ENCODE measurements at places on chromosomes 4 and X.
A peak's percentile ranks its signal among the peaks of the same experiment; 100 is the strongest.

DNA sequence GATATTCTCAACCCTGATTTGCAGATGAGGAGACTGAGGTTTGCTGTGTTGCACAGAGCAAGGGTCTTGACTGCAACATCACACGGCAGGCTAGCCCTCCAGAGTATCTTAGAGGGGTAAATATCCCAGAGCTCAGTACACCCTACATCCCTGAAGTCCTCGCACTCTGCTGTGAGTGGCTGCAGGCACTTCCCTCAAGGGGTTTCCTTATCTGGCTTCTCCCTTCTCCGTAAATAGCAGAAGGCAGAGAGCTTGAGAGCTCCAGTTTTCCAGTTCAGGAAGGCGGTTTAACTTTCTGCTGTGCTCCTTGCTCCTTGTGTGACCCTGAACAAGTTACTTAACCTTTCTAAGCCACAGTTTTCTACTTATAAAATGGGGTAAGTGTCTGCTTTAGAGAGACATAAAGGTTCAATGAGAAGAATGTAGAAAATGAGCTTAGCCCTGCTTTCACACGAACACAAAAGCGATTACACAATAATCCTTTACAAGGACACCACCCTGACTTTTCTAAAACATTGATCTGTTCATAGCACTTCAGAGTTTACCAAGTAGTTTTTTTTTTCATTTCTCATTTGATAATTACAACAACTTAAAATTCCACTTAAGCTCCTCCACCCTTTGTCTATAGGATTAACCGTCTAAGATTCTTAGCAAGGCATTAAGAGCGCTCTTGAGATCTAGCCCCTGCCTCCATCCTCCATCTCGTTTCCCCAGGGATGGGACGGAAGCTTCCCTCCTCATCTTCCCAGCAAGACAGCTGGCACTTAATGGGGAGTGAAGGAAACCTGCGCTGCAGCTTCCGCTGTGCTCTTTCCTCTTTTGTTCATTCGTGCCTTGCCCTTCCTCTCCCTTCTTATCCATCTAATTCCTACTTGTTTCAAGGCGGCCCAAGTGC lies 68.4 kb downstream of the TAPT1 start:
- no peak for DNase-seq

DNA sequence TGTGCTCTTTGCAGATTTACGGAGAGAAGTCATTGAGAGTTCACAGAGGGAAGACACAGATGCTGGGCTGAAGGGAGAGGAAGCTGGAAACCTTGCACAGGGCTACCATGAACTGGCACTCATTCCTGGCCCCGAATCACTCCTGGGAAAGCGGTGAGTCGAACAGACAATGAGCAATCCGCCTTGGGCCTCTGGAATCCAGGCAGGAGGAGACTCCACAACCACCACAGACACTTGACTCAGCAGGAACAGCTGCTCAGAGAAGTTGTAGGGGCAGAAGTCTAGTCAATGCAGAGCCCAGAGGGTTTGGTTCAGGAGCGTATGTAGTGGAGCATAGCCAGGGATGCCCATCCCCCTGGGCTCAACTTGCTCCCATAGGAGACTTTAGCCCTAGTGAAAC lies 62.8 kb upstream of the GRIA3 start:
- no peak for DNase-seq

DNA sequence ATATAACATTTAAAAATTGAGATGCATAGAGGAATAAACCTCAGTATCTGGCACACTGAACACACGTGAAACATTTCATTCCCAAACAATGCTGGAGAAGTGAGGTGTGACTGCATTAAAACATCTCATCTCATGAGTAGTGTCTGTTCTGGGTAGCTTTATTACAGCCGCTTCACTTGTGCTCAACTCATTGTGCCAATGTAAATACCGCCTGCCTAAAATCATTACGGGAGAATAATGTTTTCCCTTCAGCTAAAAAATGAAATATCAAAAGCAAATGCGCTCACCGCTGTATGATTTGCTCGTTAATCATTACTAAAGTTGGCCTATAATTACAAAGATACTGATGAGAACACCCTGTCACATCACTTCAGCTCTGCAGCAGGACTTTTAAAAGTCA lies 110.2 kb upstream of the PRPS2 start:
- no peak for DNase-seq

DNA sequence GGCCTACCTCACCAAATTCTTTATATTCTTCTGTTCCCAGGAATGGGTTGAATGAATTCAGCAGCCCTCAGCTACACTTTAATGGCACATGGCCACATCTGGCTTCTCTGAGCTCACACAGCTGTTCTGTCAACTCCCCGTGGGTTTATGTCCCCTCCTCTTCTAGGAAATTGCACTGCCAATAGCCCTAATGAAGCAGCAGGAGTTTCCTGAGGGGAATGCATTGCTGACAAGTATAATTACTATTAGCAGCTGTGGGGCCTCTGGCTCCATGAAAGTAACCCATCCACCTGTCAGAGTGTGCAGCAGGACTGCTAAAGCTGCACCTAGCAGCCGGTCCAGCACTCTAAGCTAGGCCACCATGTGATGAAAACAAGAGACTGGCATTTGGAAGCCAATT lies 50.3 kb downstream of the FTHL17 start:
- DNase-seq: no peak

DNA sequence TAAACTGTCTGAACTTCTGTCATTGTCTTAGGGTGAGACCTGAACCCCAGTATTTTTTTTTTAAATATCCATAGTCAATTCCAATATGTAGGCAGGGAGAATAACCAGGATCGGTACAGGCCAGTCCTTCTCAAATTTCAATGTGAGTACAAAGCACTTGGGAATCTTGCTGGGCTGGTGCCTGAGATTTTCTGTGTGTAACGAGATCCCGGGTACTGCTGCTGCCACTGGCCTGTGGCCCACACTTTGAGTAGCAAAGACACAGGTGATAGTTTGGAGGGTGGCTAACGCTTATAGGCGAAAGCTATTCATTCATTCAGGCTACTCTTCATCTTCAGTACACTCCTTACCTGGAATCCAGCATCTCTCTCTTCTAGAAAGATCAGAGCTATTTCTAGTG lies 923.6 kb upstream of the TENM3 start:
- no peak for DNase-seq

- DNase-seq: no peak
These were observed 133.5 kb upstream of the NUDT6 start for GRCh38 chr4:123055943-123056342.

GRCh38 chrX:18351784-18352183 lies 2.7 kb downstream of the SCML2 start:
- DNase-seq: no peak

DNA sequence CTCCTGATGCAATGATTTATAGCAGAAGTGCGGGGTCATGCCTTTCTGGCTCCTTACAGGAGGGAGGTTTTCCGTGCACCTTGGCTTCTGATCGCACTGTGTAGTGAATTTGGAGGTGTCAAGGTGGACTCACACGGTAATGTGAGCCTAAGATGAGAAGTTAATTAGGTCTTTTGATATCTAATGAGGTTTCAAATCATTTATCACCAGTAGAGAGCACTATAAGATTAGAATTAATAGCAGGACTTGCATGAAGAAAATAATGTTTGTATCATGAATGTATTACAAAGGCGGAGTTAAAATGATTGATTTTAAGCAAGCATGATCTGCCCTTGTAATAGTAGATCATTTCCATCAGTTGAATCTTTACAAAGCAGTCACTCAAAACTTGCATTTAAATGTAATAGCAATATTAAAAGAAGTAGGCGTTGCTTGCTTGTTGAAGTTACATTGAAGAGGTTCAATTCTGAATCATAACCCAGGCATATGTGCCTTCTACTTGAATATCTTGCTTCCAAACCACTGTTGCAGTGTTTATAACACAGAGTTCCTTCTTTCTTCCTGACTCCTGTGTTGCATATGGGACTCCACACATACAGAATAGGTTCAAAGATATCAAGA lies 152.1 kb downstream of the FMR1NB start:
- peak; percentile 2 for DNase-seq

GRCh38 chrX:150200820-150201287 lies 162.3 kb upstream of the MAMLD1 start:
- DNase-seq: peak; percentile 53

GRCh38 chr4:47915378-47915777 lies 995 bp upstream of the NFXL1 start:
- no peak for DNase-seq

DNA sequence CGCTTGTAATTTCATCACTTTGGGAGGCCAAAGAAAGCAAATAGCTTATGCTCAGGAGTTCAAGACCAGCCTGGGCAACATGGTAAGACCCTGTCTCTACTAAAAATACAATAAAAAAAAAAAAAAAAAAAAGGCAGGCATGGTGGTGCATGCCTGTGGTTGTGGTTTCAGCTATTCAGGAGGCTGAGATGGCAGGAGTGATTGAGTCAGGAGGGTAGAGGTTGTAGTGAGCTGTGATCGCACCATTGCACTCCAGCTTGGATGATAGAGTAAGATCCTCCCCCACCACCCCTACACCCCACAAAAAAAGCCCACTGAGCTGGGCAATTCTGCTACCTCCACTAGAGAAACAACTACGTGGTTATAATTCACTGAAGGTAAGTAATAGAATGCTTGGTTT lies 118.8 kb upstream of the PCDH18 start:
- DNase-seq: no peak

- no peak for DNase-seq
These were observed 235.6 kb downstream of the AFAP1 start for GRCh38 chr4:7704091-7704490.

- no peak for DNase-seq
These were observed 532.0 kb upstream of the SPANXN1 start for GRCh38 chrX:144715337-144715736.

DNA sequence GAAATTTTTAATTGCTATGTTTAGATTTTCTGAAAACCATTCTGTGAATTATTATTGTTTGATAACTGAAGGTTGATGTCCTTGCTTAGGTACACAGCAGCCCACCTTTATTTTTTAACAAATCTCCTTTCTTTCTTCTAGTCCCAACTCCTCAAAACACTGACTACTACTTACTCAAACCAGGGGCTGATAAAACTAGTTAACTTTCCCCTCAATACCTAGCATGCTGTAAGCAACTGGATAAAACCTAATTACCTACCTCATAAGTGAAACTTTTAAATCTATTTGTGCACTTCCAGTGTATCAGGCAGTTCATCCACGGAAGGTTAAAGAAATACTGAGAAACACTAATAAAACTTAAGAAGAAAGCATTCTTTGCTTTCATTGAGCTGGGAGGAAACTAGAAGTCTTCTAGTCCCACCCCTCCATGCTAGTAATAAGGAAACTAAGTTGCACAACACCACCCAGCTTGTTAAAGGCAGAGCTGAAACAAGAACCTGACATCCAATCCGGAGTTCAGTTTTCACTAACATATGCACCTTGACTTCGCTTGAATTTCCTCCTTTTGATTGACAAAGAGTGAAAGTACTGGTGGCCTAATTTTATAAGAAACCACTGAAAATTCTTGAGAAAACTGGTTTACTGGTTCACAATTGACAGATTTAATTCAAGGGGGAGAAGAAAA lies 180.2 kb upstream of the TET2 start:
- DNase-seq: peak; percentile 37

DNA sequence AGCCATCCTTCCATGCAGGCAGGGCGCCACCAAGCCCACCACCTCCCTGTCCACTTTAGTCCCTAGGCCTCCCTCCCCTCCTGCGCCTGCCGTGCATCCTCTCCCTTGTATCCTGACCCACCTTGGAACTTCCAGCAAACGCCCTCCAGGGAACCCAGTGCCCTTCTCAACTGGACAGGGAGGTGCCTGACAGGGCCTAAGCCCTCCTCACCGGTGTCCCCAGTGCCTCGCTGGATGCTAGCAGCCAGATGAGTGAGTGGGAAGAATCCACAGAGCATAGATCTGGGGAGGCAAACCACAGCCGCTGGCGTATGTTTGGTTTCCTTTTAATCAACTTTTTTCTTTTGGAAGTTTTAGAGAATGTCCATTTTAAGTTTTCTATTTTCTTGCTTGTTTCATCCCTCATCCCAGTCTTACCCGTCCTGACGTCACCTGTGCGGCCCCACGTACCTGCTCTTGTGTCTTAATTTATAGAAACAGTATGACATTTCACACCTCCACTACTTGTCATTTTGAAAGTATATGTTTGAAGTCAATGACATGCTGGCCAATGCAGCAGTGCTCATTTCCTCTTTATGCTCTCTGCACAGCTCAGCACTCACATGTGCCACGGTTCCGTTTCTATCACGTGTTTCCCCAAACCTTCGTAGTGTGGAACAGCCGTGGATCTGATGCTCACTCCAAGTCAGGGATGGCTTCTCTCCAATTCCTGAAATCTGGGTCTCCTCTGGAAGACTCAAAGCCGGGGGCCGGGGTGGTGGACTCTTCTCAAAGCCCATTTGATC lies 3.4 kb upstream of the HMX1 start:
- no peak for DNase-seq

DNA sequence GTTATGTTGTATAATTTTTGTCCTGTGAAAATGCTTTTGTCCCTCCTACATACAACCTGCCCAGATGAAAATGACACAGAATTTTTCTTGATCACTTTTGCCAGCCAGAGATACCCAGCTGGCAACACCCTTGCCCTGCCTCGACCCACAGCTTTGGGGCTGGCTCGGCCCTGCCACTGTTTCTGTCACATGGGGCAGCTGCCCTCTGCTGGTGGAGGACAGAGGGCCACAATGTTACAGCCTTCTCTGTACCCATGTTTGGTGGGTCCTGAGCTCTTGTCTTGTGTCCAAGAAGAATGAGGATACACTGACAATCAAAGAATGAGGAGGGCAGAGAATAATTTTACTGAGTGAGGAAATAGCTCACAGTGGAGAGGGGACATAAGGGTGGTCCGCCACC lies 31.1 kb downstream of the BMP15 start:
- no peak for DNase-seq

DNA sequence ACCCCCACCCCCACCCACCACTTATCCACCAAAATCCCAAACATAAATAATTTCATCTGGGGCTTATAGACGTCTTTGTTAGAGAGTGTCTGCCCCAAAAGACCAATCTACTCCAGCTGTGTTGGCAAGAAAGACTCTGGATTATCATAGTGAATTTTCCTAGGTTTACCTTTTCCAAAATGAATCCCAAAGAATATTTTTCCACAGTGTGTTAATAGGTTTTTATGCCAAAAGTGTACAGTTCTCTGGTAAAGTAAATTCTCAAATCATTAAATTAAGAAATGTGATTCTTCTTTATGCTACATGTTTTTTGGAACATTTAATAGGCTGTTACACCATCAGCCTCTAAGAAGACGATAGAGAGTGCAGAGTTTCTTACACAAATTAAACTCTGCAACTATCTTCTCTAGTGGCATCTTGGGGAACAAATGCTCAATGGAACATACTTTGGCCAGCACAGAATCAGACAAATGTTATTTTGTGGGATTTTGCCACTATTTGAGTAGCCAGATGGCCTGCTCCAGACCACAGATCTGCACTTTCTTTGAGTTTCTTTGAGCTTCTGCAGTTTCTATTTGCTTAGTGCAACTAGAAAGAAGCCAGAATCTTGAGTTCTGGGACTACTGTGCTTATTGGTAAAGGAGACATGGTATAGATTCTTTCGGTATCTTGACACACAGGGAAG lies 206.0 kb downstream of the KIT start:
- no peak for DNase-seq

- no peak for DNase-seq
These were observed 13.8 kb downstream of the TMEM175 start for GRCh38 chr4:946103-946450.

DNA sequence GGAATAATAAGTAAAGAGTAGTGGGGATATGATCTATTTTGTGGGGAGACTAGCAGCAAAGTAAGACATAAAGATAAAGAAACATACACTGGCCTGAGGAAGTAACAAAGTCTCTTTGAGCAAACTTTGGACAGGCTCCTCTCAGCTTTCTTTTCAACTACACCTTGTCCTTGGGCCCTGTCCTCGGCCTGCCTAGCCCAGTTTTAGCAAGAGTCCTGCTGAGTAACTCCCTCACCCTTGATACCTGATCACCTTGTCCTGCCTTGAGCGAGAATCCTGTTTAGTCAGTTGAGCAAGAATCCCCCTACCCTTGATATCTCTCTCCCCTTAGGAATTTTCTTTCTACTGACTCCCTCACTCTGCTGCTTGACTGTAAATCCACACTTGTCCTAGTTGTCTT lies 11.5 kb downstream of the HNRNPH2 start:
- no peak for DNase-seq

All from stimulated activated CD4-positive, alpha-beta T cell treated with anti-CD3 and anti-CD28 coated beads, Interleukin-4, amount 100 ng/mL, for 24 hours (primary cell).